Activated T-cell treated with anti-CD3 and anti-CD28 coated beads, Interleukin-2, amount 50 U/mL, for 72 hours (primary cell): ENCODE measurements at places on chromosomes 7 and 10. TPM values are rescaled to one million over a fixed set of nuclear protein-coding genes. Genes with fewer than 3 reads are reported as not detected.

Gene SPOCK2
- total RNA-seq, result 291 TPM

GRCh38 chr10:114288424-114289095, 49.5 kb downstream of the VWA2 start:
- DNase-seq, result no peak

Gene OPTN
- 69.8 TPM for total RNA-seq

GRCh38 chr7:141387521-141388217, 163.5 kb upstream of the AGK start:
- DNase-seq, result no peak

- DNase-seq, result no peak
Observed at GRCh38 chr7:130988443-130988842, 254.4 kb upstream of the KLF14 start.

- DNase-seq, result no peak
Observed at GRCh38 chr10:110490640-110491039, 7.1 kb upstream of the DUSP5 start.

DNA sequence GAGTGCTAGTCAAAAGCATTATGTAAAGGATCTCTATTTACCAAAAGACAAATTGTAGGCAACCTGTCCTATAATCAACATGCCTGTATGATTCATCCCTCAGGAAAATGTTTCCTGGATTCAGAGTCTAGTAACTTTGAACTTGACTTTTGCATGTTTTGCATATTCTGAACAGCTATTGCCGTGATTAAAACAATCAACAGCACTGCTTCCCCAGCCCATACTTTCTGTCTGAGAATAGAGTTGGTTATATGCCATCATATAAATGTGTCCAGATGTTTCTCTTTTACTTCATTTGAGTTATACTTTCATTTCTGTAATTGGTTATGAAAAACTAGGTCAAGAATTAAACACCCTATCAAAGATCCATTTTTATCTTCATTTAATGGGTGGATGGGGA, 83.5 kb downstream of the ZMYND11 start:
- no peak for DNase-seq

Gene GJD4
- not detected for total RNA-seq

DNA sequence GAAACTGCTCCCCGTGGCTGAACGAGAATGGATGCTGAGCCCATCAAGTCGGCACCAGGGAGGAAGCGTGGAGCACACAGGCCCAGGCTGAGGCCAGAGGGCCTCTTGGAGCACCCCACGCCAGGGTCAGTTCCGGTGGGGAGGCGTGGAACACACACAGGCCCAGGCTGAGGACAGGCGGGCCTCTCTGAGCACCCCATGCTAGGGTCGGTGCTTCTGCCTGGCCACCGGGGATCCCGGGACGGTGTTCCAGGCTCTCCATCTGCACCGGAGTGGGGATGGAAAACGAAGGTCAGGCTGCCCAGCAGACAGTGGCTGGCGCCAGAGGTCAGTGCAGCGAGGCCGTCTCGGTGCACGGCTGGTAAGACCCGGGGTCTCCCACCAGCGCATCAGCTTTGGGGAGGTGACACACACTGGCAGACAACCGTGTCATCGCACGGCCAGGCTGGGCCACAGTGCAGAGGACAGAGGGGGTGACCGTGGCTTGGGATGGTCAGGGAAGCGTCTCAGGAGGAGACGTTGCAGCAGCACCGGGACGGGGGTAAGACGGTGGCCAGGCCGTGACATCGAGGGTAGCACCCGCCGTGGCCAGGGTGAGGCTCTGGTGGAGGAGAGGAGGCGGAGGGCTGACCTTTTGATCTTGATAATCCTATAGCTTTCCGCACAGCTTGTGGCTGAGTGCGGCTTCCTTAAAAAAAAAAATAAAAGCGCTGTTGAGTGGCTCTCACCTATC, 203.9 kb downstream of the ELFN1 start:
- no peak for DNase-seq
